ENCODE measurements at places on chromosomes 1 and 21.

DNA sequence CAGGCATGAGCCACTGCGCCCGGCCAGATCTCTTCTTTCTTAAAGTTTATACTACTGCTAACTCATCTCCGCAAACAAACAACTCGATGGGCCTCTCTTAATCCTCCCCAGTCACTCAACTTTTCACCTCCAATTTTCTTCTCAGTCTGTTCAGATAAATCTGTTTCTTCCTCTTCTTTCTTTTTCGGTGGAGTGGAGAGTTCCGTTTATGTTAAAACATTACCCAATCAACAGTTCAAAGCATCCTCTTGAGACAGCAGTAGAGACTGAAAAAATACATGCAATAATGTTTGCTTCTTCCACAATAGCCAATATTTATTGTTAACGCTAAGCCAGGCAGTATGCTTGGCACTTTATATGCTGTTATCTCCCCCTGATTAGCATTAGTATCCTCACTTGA, 1.4 kb upstream of the ANKRD13C start:
- no peak for DNase-seq

DNA sequence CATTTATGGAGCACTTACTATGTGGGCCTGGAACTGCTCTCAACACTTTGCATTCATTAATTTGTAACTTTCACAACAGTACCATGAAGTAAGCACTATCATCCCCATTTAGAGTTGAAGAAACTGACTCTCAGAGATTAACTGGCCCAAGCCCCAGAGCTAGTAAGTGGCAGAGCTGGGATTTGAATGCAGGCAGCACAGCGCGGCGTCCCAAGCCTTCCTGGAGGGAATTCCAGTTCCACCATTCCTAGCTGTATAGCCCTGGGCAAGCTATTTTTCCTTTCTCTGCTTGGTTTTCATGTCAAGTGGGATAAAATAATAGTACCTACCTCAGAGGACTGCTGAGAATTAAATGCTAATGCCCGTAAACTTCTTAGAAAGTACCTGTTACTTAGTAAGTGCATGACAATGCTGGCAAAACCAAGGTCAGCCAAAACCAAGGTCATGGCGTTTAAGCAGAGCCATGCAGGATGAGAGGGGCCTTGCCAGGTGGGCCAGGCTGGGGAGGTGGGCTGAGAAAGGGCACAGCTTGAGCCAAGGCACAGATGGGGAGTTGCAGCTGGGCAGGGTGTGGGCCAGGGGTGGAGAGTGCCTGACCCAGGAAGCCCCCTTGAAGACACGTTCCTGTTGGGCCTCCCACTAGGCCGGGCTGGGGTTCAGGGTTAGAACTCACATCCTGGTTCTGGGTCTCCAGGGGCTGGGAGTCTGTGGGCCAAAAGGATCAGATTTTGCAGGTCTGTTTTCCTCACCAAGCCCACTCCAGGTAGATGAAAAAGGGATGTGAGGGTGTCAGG, 4.6 kb upstream of the KNCN start:
- DNase-seq: no peak

GRCh38 chr1:112529301-112529700, 20.5 kb downstream of the WNT2B start:
- no peak for DNase-seq

DNA sequence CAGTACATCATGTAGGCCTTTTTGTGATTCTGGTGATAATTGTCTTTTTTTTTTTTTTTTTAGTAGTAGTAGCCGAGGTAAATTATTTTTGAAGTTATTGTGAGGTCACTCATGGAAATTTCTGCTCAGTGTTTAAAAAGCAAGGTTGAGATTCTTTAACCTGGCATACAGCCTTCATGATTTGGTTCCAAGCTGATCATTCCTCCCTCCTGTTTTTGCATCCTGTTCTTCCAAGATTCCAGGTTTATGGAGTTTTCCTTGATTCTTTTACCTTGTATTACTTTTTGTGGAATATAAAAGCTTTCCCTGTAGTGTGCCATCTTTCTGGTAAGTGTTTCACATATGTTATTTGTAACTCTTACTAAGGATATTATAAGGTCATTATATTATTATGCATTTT, 9.1 kb downstream of the ZFYVE9 start:
- DNase-seq: no peak

- DNase-seq: no peak
Measured at GRCh38 chr21:45071078-45071873, 3.1 kb upstream of the ADARB1 start.

DNA sequence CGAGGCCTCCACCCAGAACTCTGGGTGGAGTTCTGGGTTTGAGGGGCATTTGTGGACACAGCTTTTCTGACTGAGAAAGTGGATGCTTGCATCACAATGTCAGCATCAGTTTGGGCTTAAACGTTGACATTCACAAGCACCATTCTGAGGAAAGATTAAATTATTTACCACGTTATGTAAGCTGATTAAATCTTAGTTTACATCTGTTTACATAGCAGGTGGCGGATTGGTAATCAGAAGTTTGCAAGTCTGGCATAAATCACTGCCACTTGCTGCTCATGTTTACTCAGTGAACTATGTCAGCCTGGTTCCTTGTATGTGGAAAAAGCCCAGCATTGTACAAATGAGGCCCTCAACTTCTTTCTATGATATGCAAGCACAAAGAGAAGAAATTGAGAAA, 310.1 kb downstream of the PAPPA2 start:
- DNase-seq: no peak

DNA sequence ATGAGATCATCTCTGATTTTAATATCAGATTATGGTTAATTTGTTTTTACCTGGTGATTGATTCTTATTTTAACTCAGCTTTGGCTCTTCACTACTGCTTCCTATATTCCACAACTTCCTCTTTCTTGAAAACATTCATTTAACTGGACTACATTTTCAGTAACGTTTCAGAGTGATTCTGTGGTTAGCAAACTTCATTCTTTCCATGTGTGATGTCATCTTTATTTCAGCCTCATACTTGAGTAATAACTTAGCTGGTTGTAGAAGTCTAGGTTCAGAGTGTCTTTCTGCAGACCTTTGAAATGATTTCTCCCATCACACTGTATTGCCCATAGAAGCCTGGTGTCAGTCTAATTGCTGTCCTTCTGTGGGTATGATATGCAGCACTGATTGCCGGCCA, 36.0 kb upstream of the SLC35F3 start:
- no peak for DNase-seq

GRCh38 chr1:167244244-167244643, 23.6 kb downstream of the POU2F1 start:
- no peak for DNase-seq

DNA sequence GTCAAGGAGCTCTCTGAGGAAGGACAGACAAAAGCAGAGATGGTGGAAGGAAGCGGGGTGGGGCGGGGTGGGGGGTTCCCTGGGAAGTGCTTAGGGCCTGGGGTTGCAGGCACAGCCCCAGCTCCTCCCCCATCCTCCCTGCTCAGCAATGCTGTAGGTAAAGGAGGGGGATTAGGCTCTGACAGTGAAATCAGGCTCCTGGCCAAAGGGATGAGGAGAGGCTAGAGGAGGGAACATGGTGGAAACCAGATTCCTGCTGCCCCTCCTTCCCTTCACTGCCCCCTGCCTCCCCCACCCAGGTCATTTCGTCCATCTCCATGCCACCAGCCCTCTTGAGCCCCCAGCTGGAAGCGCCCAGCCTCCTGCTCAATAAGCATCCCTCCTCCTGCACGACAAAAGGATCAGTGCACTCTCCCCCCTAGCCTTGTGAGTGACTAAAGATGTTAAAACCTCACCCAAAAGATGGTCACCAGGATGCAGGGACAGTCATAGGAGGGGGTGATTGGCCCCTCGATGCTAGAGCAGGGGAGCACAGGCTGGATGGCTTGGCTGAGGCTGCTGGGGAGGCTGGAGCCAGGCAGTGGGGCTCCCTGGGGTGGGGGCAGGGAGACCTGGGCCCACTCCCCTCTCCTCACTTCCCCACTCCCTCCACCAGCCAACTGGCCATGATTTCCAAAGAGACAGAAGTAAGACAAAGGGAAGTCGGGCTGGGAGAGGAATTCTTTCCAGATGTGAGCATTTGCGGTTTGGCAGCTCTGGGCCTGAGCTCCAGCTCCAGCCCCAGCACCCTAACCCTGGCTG, 2.2 kb upstream of the CRABP2 start:
- DNase-seq: no peak

DNA sequence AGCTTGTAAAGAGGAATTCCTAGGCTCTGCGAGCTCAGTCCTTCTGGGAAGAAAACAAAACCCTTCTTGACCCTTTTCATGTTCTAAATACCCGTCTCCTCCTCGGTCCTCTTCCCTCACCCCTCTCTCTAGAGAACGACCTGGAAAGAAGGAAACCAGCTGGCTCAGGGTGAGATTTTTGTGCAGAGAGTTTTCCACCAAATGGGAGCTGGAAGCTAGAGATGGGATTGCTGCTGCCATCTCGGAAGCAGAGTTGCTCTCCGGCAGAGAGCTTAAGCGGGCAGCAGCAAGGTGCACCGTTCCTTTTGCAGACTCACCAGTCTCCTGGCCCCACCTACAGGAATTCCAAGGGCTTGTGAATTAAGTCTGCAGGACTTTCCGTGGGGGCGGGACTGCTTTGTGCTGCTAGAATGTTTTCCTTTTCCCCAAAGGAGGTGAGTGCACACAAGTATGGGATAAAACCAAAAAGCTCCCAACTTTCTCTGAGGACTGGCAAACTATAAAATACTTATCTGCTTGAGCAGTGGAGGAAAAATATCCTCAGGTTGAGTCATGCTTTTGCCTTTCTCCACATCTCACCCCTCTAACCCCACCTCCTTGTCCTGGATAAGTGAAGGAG, 29.1 kb upstream of the KIAA0040 start:
- no peak for DNase-seq

DNA sequence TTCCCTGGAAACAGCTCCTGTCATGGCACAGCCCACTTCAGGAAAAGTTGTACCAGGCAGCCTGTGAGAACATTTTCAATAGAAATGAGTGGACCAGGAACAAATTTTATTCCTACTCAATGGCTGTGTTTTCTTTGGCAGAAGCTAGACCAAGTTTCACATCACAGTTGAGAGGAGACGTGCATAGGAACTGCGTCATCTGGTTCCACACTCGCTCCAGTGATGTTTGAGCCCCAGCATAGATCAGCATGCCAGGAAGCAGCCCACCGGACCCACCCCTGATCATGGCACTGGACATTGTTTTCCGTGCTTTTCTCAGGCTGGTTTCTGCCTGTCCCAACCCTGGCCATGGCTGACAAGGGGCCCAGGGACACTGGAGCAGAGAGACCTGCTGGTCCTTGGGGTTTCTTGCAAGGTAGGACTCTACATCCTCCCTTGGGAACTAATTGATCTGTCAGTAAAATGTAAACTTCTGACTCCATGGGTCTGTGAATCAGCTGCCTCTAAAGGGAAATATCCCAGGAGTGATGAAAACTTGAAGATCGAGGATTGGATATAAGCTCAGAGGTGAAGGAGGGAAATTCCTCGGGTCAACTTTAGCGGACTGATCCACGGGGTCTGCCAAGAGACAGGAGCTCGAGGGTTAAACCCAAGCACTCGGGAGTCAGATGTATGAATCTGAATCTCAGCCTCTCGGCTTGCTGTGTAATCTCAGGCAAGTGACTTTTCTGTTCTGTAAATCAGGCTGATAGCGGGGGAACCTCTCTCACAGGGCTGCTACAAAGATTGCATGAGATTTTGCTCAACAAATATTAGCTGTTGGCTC, 35.7 kb downstream of the NEK2 start:
- DNase-seq: no peak

DNA sequence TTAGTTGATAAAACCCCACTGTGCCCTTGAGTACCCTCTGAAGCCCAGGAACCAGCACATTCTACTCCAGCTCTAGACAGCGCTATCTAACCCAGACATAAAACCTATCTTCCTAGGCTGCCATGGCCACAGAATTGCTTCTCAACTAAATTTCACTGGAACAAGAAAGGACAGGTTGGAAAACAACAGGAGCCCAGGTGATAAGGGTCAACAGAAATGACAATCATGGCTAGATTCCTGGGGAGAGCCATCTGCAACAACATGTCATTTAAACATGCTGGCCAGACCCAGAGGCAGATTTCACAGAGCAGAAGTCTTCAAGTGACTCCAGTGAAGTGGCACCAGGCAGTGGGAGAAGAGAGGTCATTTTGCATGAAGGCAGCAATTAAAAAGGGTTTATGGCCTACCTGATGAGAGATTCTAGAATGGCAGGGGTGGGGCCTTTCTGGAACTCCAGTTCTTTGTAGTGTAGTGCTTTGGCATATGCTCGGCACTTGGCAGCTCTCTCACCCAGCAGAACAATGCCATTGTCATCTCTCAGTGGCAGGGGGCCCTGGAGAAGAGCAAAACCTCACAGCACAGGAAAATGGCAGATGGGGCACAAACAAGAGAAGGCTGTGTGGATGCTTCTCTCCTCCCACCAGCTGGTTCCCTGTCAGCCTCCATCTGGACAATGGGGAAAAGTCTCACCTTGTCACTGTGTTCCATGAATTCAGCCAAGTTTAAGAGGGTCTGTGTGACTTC, 9.9 kb downstream of the ANGPTL7 start:
- no peak for DNase-seq

- no peak for DNase-seq
Measured at GRCh38 chr1:108097018-108097417, 103.1 kb downstream of the SLC25A24 start.

DNA sequence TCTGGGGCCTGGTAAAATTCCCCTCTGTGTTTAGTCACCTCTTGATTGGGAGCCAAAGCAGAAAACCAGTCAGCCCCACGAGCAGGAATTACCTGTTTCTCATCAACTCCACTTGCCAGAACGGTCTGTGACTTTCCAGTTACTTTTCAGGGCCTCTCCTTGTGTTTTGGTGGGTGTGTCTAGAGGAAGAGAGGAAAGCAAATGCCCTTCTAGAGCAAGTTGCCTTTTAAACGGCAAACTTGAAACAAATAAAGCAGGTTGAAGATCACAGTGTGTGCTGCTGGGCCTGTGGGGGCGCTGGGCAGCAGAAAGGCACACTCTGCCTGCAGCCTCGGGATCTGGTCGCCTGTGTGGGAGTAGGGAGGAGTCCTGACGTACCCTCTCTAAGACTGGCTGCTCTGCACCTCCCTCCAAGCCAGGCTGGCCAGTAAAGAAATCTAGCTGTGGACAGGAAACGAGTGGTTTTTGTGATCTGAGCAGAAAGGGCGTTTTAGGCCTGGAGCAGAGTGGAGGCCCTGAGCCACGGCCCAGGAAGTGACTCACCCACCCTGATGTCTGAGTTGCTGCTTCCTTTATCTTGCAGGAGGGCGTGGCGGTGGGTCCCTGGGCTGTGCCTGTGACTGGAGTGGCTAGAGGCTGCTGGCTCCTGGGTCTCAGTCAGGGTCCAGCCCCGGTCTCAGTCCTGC, 11.1 kb upstream of the S100A11 start:
- peak; percentile 80 for DNase-seq

GRCh38 chr1:47396671-47397196, 19.4 kb upstream of the FOXE3 start:
- no peak for DNase-seq

DNA sequence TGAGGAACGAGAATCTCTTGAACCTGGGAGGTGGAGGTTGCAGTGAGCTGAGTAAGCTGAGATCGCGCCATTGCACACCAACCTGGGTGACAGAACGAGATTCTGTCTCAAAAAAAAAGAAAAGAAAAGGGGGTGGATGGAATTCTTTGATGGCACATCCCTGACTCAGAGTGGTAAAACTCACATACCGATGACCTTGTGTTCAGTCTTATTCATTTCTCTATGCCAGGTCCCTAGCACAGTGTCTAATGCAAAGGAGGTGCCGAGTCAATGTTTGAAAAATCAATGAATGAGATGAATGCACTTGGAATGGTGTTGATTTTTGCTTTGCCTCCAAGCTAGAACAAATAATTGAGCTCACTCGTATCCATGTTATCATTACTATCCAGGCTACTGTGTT, 18.5 kb upstream of the FAM20B start:
- DNase-seq: no peak

GRCh38 chr1:97190326-97190725, 468.7 kb downstream of the PTBP2 start:
- no peak for DNase-seq
